ENCODE measurements at places on chromosomes 13 and 19.

DNA sequence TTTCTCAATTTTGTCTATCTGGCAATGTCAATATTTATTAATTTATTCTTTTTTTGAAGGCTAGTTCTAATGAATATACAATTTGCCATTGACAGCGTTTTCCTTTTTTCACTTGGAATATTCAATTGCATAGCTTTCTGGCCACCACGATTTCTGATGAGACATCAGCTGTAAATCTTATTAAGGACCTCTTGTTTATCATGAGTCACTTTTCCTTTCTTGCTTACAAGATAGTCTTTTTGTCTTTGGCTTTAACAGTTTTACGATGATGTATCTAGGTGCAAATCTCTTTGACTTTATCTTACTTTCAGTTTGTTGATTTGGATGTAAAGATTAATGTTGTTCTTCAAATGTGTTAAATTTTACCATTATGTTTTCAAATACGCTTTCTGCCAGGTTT, 991.6 kb upstream of the SLC10A2 start:
- no peak for DNase-seq

DNA sequence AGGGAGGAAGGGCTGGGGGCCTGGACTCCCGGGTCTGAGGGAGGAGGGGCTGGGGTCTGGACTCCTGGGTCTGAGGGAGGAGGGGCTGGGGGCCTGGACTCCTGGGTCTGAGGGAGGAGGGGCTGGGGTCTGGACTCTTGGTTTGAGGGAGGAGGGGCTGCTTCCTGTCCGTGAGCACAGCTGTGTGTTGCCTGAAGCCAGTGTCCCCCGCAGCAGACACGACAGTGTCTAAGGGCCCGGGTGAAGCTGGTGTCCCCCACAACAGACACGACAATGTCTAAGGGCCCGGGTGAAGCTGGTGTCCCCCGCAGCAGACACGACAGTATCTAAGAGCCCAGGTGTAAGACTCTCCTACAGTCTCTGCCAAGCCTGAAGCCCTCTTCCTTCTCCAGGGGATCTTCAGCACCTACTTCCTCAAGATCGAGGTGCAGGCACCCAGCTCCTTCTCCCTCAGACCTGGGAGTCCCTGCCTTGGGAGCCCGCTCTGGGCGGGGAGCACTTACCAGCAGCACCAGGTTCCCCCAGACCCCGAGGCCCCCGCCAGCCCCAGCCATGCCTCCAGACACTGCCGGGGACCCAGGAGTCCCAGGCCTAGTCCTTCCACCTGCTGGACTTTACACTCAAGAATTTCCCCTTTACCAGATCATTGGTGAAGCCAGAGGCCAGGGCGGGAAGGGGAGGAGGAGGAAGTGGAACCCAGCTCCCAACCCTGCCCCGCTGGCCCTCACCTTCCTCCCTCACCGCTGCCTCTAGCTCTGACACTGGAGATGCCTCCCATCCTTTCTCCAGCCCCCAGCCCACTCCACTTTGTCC, at the start of gene PTPRH:
TSS of gene PTPRH (minus strand) at position 622 of the 813 bp plus-strand sequence. CDS start at position 554, 68 bp downstream.
- no peak for DNase-seq

DNA sequence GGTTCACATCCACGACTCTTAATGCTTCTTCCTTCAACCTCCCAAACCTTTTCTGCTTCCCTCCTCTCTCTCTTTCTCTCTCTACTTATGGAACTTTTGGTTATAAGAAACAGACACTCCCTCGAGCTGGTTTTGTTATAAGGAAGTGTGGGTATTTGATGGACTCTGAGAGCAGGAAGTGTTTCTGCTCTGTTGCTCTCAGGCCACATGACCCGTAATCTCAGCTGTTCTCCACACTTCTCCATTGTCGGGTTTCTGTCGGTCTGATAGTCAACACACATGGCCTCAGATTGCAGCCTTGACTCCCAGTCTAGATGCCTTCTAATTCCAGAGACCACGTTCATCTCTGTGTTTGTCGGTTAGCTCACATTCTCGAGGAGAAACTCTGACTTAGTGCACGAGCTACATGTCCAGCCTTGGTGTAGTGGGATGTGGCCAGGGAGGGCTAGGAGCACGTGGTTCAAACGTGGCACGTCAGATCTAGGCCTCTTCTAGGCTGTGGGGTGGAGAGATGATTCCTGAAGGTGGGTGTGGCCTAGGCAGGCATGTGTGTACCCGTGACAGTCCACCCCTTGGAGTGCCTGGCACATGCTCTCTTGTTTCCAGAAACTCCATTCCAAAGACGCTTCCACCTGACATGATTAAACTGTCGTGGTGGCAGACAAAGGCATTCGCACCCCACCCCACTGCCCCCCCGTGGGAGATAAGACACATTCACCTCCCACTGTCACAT, 26.3 kb downstream of the CNFN start:
- DNase-seq, result no peak

DNA sequence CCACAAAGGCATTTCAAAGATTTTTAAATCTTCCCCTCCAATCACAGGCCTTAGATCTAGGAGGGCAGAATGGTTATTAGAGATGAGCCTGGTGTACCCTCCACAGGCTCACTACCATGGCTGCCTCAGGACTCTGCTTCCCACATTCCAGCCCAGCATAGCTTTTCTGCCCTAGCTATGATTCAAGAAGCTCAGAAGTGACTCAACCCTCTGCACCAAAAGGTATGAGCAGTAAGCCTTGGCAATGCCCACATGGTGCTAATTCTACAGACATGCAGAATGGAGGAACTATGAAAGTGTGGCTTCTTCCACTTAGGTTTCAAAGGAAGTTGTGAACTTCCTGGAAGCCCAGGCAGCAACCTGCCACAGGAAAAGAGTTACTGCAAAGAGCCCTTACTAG, 786.2 kb downstream of the SLITRK6 start:
- no peak for DNase-seq

DNA sequence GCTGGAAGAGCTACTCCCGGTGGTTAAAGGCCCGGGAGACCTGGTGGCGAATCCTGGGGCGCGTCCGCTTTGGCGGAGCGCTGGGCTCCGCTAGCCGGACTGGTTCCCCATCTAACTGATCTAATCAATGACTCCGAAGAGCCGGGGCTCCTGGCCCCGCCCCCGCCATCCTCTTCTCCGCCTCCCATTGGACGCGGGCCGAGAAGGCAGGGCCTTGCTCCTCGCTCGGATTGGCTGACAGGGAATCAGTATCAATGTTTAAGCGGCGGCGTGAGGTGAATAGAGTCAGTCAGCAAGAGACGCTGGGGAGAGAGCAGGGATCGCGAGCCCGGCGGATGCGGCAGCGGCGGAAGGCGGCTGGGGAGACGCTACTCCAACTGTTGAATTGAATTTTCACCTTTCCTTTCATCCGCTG, 1.7 kb upstream of the PCDH17 start:
- peak; percentile 73 for DNase-seq

GRCh38 chr13:108974686-108975085, 345.3 kb downstream of the MYO16 start:
- no peak for DNase-seq

DNA sequence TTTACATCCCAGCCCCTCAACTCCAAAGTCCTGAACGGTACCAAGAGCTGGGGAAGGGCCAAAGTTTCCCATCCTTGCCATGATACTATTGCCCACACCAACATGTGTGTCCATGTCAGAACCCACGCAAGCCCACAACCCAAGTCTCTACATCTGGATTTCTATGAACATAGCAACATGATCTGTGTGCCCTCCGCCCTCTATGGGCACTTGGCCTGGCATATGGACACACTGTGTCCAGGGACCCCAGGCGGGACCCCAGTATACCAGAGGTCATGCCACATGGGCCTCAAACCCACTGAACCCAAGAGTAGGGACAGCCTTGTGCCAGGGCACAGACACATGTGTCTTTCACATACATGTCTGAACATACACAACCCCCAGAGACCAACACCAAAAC, 2.0 kb downstream of the LRFN1 start:
- no peak for DNase-seq

- DNase-seq, result no peak
Measured at GRCh38 chr13:100610391-100611347, 22.1 kb upstream of the GGACT start.

DNA sequence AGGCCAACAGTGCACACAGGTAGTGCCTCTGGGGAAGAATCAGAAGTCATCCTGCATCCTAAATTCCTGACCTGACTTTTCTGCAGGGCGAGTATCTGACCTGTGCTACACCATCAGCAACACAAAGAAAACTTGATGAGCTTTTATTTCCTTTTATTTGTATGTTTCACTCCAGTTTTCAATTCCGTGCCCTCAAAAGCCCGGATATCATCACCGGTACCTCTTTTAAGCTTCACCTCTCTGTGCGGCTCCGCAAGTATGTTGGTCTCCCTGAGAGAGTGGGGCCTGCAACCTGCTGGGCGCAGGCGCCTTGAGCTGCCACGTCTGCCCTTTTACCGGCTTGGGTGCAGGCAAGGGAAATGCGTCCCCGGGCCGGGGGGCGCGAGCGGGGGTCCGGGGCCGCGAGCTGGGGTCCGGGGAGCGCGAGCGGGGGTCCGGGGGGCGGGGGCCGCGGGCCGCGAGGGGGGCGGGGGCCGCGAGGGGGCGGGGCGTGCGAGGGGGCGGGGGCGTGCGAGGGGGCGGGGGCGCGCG, 4.3 kb upstream of the DUXA start:
- DNase-seq, result peak; percentile 49

GRCh38 chr13:79919091-79919490, 421.8 kb downstream of the SPRY2 start:
- no peak for DNase-seq

DNA sequence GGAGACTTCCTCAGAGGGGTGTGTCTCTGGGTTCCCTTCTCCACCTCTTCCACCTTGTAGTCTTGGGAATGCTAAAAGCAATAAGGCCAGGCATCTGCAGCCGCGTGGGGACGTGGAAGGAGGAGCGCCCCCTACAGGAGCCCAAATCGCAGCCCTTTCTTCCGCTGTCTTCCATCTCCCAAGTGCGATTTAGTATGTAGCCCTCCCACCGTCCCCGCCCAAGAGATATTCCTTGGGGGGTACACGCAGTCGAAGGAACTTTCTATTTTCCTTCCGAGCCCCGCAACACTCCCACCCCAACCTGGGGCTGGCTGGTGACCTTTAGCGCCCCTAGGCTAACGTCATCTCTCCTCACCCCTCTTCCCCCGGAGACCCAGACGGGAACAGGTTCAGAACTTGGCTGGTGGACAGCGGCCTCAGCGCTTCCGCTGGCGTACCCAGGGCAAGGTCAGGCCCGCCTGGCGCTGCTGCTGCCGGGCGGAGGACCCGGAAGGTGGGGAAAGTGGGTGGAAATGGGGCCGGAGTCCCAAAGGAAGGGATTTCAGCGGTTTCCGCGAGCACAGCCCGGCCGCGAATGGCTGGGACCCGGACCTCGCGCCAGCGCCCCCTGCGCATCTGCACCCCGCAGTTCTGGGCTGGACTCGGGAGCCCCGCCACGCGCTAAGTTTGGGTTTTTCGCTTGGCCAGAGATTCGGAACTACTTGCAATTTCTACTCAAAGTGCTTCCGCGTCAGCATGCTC, 2.1 kb upstream of the PCDH8 start:
- DNase-seq, result peak; percentile 78

DNA sequence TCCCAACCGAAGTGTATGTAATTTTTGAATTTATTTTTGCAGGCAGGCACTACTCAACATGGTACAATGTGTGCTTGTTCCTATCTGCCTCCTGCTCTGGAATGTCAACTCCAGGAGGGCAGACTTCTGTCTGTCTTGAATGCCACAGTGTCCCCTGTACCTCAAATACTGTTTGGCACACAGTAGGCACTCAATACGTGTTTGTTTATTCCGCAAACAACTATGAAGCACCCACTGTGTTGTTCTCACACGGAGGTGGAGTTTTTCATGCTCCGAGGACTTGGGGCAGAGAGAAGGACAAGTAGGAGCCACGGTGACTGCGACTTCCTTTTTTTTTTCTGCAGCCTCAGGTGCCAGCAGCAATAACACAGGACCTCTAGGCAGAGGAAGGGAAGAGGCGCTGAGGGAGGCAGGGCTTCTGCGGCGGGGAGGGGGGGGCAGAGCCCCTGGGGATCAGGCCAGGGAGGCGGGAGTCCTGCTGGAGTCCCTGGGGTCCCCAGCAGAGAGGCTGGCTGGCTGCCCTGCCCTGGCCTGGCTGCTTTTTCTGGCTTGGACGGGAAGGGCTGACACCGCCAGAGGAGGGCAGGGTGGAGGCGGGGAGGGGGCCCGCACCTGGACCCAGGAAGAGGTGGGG, 29.3 kb upstream of the TNFAIP8L1 start:
- no peak for DNase-seq

DNA sequence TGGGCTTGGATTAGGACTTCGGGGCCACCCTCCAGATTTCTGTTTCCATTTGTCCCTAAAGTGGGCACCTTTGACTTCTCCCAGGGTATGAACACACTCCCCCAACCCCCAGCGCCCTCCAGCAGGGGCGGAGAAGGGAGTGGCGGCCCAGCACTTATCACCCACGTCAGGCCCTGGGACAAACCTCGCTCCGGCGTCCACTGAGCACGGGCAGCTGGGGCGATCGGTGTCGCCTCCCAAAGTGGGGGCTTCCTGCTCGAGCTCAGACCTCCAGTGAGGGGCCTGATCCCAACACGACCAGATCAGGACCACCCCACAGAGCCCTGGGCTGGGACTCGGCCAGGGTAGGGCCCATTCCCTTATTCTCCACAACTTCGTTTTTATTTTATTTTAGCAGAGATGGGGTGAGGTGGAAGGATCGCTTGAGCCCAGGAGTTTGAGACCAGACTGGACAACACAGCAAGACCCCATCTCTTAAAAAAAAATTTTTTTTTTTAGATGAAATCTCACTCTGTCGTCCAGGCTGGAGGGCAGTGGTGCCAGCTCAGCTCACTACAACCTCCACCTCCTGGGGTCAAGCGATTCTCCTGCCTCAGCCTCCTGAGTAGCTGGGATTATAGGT, 3.7 kb upstream of the TCF3 start:
- DNase-seq, result no peak

DNA sequence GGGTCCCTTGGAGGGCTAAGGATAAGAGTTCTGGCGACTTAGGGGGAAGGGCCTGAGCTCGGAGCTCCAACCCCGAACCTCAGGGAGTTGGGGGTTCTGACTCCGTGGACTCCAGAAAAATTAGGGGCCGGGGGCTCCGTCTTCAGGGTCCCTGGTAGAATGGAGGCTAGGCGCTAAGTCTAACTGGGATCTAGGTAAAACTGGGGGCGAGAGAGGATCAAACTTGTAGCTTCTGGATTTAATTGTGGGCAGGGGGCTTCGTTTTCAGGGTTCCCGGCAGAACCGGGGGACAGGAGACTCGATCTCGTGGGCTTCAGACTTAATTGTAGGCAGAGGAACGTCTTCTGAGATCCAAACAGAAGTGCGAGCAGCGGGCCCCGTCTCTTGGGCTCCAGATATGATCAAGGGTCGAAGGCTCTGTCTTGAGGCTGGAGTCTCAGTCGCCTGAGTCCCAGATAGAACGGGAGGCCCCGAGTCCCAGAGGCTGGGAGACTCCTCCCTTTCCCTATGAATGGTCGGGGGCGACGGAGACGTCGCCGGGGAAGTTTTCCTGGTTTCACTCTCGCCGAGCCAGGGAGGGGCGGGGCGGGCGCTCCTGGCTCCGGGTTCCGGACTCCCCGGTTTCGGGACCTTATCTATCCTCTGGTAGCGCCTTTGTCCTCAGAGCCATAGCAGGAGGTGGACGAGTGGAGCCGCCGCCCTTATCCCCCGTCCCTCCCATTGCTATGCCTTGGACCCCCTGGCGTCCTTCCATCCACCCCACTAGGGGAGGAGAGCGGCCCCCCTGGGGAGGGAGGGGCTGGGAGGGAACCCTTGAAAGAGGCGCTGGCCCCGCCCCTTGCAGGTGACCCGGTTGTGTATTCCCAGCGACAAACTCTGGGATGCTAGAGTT, 1.3 kb downstream of the NECTIN2 start:
- DNase-seq, result peak; percentile 85

GRCh38 chr13:22592515-22592914, 588.3 kb upstream of the SGCG start:
- DNase-seq, result no peak
